ENCODE measurements at places on chromosomes 5 and 9.

DNA sequence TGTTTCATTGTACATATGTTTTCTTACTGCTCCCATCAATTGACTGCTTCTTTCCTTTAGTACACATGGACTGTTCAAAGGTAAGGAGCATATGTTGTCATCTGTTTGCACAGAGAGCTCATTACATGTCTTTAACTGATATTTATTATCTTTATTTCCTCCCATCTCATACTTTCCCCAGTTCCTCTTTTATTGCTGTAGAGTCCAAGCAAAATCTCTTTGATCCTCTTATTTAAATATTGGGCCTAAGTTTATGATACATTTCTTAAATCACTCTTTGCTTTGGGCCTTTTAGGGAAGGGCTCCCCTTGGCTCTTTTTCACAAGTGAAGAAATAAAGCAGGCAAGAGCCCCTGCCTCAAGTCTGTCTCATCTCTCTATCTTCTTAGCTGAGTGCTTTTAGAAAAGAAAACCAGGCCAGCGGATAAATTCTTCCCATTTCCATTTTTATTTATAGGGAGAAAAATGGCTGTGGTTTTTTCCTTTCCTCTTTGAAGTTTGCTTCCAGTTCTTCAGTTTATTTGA lies 152.4 kb downstream of the DOCK2 start:
- no peak for DNase-seq

DNA sequence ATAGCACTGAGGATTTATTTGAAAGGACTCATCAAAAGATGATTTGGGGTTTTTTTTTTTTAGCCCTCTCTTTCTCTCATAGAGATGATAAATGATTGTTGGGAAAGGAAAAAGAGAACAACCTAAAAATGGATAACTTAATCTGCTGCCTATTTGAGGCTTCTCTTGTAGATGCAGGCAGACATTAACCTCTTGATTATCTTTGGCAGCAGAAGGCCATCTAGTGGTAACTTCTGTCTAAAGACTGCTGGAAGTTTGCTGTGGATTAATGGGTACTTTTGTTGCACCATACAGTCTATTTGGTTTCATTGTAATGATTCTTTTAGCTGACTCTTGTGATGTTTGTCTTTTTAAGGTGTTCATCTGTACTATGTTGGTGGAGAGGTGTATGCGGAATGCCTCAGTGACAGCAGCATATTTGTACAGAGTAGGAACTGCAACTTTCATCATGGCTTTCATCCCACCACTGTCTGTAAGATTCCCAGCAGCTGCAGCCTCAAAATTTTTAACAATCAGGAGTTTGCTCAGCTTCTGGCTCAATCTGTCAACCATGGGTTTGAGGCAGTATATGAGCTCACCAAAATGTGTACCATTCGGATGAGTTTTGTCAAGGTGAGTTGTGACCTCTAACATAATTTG lies 18.8 kb downstream of the SMIM32 start:
- peak; percentile 59 for DNase-seq

DNA sequence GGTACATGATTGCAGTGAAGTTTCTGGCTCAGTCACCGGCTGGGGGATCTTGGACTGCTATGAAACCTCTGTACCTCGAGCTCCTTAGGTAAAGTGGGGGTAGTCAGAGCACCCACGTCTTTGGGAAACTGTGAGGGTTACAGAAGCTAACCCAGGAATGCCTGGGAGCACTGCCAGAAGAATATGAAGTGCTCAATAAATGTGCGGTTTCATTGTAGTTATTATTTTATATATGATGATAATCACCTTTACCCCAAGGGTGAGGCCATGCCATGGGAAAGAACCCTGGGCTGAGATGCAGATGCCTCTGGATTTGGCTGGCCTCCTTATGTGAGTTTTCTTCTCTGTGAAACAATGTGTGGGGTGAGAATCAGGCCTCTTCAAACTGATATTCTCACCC lies 3.7 kb downstream of the NPR3 start:
- DNase-seq: peak; percentile 21

DNA sequence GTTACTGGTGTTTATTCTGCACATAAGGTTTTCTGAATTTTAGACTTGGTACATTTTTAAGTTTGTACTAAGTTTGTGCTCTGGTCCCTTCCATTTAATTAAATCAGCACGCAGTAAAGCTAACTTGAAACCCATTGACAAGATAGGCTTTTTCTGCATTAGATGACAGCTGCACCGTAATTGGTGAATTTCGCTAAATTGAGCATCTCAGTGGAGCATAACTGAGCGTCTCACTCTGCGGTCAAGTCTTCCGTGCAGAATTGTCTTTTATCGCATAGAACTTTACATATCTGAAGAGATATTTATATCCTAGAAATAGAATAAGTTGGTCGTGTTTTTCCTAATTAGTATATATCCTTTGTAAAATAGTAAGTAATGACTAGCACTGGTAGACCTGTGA lies 4.1 kb downstream of the SUB1 start:
- no peak for DNase-seq

- peak; percentile 71 for DNase-seq
These were observed 2.5 kb downstream of the GPBP1 start for GRCh38 chr5:57176350-57176857.

GRCh38 chr9:109710830-109711229 lies 69.2 kb upstream of the PALM2AKAP2 start:
- DNase-seq: no peak

- DNase-seq: no peak
These were observed 7.8 kb downstream of the PHYHD1 start for GRCh38 chr9:128928624-128929023.

- no peak for DNase-seq
These were observed 14.6 kb downstream of the DAPK1 start for GRCh38 chr9:87512311-87512710.

- no peak for DNase-seq
These were observed 55.8 kb downstream of the NFIB start for GRCh38 chr9:14258156-14258555.

GRCh38 chr5:64497386-64497785 lies 8.4 kb upstream of the RGS7BP start:
- peak; percentile 86 for DNase-seq

DNA sequence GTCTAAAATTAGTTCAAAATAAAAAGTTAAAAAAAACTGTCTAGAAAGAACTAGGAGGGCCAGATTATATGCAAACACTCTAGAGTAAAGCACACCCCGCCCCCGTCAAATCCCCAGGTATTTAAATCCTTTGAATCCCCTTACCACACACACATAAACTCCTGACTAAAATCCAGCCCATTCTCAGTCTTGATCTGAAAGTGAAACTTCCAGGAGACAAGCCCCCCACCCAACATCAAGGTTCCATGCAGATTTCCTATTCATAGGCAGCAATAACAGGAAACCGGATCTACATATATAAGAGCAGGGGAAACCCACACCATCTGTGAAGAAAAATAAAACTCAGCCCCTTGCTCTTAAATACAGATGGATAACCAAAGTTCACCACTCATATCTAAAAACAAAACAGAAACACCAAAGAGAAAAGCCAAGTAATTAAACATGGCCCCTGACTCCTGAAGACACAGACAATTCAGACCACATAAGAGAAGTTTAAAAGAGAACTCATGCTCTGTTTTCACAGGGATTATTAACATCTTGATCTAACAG lies 42.3 kb downstream of the MARCHF3 start:
- DNase-seq: no peak

GRCh38 chr5:129363991-129364390 lies 96.1 kb upstream of the ADAMTS19 start:
- no peak for DNase-seq

DNA sequence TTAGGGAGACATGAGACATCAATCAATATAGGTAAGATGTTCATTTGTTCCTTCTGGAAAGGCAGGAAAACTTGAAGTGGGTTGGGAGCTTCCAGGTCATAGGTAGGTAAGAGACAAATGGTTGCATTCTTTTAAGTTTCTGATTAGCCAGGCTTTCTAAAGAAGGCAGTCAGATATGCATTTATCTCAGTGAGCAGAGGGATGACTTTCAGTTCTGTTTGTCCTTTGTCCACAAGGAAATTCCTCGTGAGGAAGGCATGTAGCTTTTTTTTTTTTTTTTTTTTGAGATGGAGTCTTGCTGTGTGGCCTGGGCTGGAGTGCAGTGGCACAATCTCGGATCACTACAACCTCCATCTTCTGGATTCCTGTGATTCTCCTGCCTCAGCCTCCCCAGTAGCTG lies 155.3 kb upstream of the ABCA1 start:
- peak; percentile 43 for DNase-seq

GRCh38 chr9:137649553-137649952 lies 30.7 kb downstream of the EHMT1 start:
- no peak for DNase-seq

DNA sequence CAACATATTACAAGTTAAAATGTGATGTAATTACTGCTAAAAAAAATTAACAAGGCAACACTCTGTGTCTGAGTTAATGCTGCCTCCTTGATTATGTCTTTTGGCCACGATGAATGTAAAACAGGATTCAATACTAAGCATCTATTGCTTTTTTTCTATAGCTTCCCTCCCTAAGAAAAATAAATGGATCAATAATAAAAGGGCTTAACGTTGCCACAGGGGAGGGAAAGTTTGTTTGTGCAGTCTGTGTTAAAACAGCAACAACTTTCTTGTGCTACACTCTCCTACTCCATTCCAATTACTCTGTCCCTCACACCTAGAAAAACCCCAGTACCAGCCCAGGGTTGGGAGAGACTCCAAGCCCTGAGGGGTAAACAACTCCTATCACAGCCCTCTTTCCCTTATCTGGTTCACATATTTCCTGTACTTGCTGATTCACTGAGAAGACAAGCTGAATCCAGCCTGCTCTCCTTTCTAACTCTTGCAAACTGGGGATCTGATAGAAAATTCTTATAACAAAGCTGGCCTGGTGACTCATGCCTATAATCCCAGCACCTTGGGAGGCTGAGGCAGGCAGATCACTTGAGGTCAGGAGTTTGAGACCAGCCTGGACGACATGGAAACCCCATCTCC lies 44.8 kb downstream of the PTPN3 start:
- peak; percentile 83 for DNase-seq

DNA sequence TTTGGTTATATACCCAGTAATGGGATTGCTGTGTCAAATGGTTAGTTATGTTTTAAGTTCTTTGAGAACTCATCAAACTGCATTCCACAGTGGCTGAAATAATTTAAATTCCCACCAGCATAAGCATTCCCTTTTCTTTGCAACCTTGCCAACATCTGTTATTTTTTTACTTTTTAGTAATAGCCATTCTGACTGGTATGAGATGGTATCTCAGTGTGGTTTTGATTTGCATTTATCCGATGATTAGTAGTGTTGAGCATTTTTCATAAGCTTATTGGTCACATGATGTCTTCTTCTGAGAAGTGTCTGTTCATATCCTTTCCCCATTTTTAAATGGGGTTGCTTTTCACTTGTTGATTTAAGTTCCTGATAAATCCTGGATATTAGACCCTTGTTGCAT lies 435.7 kb upstream of the RIOK2 start:
- peak; percentile 89 for DNase-seq

GRCh38 chr9:100884518-100884917 lies 144.0 kb upstream of the PLPPR1 start:
- DNase-seq: no peak

GRCh38 chr9:91534374-91534773 lies 110.7 kb upstream of the NFIL3 start:
- peak; percentile 34 for DNase-seq

DNA sequence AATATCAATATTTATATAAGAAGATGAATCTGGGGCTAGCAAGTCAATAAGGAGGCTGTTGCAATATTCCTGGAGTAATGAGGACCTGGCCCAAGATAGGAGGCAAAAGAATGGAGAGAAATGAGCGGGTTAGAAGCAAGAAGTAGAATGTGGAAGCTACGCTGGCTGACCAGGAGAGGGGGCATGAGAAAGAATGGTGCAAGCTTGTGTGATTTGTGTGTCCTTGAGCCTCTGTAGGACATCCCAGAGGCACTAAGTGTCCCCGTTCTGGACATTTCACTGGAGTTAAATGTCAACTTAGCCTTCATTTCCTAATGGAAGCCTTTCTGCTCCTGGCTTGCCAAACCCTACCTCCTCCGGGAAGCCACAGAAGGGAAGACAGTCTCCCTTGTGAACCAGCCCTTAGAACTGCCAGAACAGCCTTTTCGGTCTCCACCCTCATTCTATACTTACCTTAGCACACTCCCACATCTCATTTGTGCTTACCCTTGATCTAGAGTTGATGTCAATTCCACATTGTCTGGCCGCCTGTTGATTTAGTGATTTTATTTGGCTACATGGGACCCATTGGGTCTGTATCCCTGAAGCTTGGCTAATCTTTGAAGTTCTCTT lies 6.7 kb upstream of the PDE6A start:
- DNase-seq: no peak

GRCh38 chr9:136438548-136439480 lies 831 bp downstream of the INPP5E start:
- DNase-seq: peak; percentile 37

DNA sequence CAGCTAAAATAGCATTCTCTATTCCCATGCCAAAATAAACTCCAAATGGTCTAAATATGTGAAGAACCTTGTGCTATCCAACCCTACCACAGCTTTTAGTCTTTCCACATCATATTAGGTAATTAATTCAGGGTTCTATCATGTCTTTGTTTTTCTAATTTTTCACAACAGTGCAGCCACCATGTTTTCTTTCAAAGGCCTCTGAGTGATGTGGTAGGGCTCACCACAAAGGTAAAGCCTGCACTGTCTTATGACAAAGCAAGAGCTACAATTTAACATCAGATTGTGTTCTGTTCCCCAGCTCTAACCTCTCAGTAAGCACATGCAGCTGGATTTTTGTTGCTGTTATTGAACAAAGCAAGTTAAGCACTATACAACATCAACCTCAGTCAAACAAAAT lies 52.4 kb downstream of the MEF2C start:
- DNase-seq: no peak

DNA sequence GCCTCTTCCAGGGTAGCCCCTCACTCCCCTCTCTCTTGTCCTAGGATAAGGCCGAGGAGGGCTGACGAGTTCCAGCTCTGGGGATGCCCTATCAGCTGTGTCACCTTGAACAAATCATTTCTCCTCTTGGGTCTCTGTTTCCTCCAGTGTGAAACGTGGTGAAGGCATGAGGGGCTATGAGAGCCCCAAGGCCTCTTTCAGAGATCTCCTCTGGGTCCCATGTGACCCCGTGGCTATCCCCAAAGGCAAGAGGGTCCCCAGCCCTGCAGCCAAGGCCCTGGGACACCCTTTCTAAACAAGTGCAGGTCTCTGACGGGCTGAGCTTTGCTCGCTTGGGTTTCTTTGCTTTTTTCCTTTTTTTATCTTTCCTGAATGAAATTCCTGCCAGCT lies 25.5 kb upstream of the SPTLC1 start:
- no peak for DNase-seq

- DNase-seq: no peak
These were observed 9.1 kb downstream of the MEGF10 start for GRCh38 chr5:127299678-127300077.
